ENCODE measurements at places on chromosomes 7 and 10.

DNA sequence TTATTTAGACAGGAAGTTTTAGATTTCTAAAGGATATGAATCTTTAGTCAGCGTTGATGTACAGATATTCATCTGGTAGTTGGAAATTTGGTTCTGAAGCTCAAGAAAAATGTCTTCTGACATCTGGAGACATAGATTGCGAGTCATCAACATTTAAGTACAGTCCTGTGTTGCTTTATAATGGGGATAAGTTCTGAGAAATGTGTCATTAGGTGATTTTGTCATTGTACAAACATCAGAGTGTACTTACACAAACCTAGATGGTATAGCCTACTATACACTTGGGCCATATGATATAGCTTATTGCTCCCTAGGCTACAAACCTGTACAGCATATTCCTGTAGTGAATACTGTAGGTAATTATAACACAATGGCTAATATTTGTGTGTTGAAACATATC is 49.6 kb upstream of the UBN2 start:
- no peaks in the 10 kb centered on the region for H3K4me1 ChIP-seq
- peaks cover 5% of the 10 kb centered on the region for H3K27me3 ChIP-seq
- H3K27ac ChIP-seq: no peak overlapping the region

GRCh38 chr7:107725138-107725740 is 18.7 kb upstream of the CBLL1 start:
- peak; percentile 27 for DNase-seq
- no peaks in the 10 kb centered on the region for H3K4me1 ChIP-seq
- H3K36me3 ChIP-seq: no peaks in the 10 kb centered on the region
- peaks cover 32% of the 10 kb centered on the region for H3K27me3 ChIP-seq
- H3K4me3 ChIP-seq: no peak overlapping the region
- no peak overlapping the region for H3K27ac ChIP-seq

- no peak for DNase-seq
- no peak overlapping the region for H3K27ac ChIP-seq
- no peak overlapping the region for H3K4me3 ChIP-seq
- peaks cover 5% of the 10 kb centered on the region for H3K36me3 ChIP-seq
- H3K4me1 ChIP-seq: peaks cover 19% of the 10 kb centered on the region
- H3K27me3 ChIP-seq: peaks cover 4% of the 10 kb centered on the region
These were observed 239.2 kb upstream of the GLI3 start for GRCh38 chr7:42476255-42476654.

GRCh38 chr7:64945503-64946175 is 42.6 kb downstream of the ZNF273 start:
- H3K4me3 ChIP-seq: no peak overlapping the region
- no peaks in the 10 kb centered on the region for H3K4me1 ChIP-seq
- H3K36me3 ChIP-seq: no peaks in the 10 kb centered on the region
- H3K27me3 ChIP-seq: peaks cover 60% of the 10 kb centered on the region

GRCh38 chr7:16881844-16882243 is at the start of gene AGR3:
Gene AGR3 (minus strand): TSS chr7:16881983. CDS start chr7:16878618, 3,365 bp downstream.
- peaks cover 11% of the 10 kb centered on the region for H3K27me3 ChIP-seq
- DNase-seq: no peak
- H3K36me3 ChIP-seq: no peaks in the 10 kb centered on the region

DNA sequence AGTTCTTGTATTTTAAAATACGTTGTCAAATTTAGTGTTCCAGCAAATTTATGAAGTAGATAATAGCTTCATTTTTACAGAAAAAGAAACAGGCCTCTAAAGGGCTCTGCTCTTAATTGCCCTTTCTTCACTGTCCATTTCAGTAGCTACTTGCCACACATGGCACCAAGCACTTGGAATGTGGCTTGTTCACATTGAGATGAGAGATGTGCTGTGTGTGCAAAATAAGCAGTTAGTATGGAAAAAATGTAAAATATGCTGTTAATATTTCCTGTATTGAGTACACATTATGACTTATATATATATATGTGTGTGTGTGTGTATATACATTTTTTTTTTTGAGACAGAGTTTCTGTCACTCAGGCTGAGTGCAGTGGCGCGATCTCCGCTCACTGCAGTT is 19.5 kb downstream of the RBM33 start:
- H3K27me3 ChIP-seq: no peaks in the 10 kb centered on the region
- no peak overlapping the region for H3K27ac ChIP-seq
- H3K36me3 ChIP-seq: peaks cover 62% of the 10 kb centered on the region
- no peak overlapping the region for H3K4me3 ChIP-seq

GRCh38 chr7:55265836-55266642 is 99.1 kb upstream of the LANCL2 start:
- no peak overlapping the region for H3K4me3 ChIP-seq
- peaks cover 12% of the 10 kb centered on the region for H3K27me3 ChIP-seq
- peaks cover 15% of the 10 kb centered on the region for H3K4me1 ChIP-seq
- DNase-seq: no peak
- H3K27ac ChIP-seq: no peak overlapping the region

- H3K4me1 ChIP-seq: peaks cover 5% of the 10 kb centered on the region
- H3K36me3 ChIP-seq: no peaks in the 10 kb centered on the region
- DNase-seq: no peak
- H3K27ac ChIP-seq: no peak overlapping the region
- H3K4me3 ChIP-seq: no peak overlapping the region
These were observed 139.4 kb downstream of the SKIDA1 start for GRCh38 chr10:21385996-21386585.

DNA sequence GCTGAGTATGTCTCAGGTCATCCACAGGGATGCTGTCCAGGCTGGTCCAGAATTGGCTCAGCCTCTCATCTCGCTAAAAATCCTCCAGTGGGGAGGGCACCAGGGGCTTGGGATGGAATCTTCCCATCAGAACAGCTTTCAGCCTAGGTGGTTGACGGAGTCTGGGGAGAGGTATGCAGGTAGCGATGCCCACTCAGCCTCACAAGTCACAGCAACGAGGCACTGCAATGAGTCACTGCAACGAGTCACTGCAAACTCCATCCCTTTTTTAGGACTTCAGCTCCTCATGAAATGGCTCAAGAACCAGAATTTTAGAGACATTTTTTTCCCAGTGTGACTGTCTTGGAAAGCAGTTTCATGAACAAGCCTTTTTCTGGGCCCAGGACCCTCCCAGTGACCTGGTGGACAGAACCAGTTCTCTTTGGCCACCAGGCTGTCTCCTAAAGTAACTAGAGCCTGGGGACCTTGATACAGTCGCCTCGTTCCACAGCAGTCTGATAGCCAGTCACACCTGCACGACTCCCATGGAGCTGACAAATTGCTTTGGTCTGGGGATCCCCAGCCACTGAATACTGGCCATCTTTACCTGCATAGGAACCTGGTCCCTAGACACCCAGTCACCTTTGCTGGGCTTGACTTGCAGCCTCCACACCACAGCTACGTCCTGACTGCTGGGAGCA is 41.3 kb upstream of the PPP2R2D start:
- no peak for DNase-seq
- no peak overlapping the region for H3K4me3 ChIP-seq
- H3K27me3 ChIP-seq: peaks cover 49% of the 10 kb centered on the region
- H3K27ac ChIP-seq: no peak overlapping the region
- H3K36me3 ChIP-seq: no peaks in the 10 kb centered on the region

GRCh38 chr7:18667466-18667865 is 171.9 kb downstream of the HDAC9 start:
- H3K4me1 ChIP-seq: peaks cover 15% of the 10 kb centered on the region
- H3K4me3 ChIP-seq: no peak overlapping the region
- H3K27me3 ChIP-seq: no peaks in the 10 kb centered on the region

GRCh38 chr10:99854860-99855259 is 72.4 kb downstream of the ABCC2 start:
- peak; percentile 16 for DNase-seq
- peaks cover 15% of the 10 kb centered on the region for H3K4me1 ChIP-seq
- peaks cover 4% of the 10 kb centered on the region for H3K27me3 ChIP-seq
- H3K36me3 ChIP-seq: no peaks in the 10 kb centered on the region
- H3K27ac ChIP-seq: no peak overlapping the region

- no peak for DNase-seq
- H3K27ac ChIP-seq: peak overlapping the region; percentile 26
- no peaks in the 10 kb centered on the region for H3K27me3 ChIP-seq
- no peaks in the 10 kb centered on the region for H3K4me1 ChIP-seq
- H3K4me3 ChIP-seq: no peak overlapping the region
- H3K36me3 ChIP-seq: peaks cover 85% of the 10 kb centered on the region
These were observed 10.0 kb upstream of the IFIT5 start for GRCh38 chr10:89404104-89405047.

DNA sequence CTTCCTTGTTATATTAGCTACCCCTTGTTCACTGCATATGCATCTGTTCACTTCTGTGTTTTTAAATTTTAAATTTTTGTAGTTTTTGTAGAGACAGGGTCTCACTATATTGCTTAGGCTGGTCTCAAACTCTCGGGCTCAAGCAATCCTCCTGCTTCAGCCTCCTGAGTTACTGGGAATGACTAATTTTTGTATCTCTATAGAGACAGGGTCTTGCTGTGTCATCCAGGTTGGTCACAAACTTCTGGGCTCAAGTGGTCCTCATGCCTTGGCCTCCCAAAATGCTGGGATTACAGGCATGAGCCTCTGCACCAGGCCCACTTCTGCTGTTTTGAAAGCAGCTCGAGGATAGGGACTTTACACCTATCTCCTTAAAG is 64.6 kb downstream of the PRTFDC1 start:
- no peak overlapping the region for H3K4me3 ChIP-seq
- H3K27me3 ChIP-seq: no peaks in the 10 kb centered on the region
- no peaks in the 10 kb centered on the region for H3K4me1 ChIP-seq
- H3K36me3 ChIP-seq: no peaks in the 10 kb centered on the region
- DNase-seq: no peak

DNA sequence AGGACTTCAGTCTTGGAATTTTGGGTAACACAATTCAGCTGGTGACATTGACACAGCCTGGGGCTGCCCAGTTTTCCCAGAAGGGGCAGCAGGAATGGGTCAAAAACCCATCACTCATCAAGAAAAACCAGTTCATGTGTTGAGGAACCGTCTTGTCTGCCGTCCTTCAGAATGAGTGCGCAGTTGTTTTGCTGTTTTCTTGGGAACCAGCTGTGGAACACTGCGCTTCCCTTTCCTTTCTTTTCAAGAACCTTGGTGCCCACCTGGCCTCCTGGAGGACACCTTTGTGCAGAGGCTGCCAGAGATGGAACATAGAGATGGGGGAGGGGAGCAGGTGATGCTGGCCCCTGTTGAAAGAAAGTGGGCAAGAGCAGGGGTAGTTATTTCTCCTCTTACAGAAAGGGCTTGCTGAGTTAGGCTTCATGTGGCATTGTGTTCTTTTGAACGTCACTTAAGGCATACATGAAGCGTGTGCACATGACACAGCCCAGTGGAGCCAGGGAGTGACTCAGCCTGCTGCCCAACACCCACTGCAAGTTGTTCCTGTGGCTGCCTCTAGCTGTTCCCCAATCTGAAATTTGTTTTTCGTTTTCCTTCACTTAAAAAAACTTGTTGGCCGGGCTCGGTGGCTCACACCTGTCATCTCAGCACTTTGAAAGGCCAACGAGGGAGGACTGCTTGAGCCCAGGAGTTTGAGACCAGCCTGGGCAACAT is 87.4 kb upstream of the TNS3 start:
- peaks cover 32% of the 10 kb centered on the region for H3K27me3 ChIP-seq
- no peaks in the 10 kb centered on the region for H3K36me3 ChIP-seq
- H3K4me1 ChIP-seq: peaks cover 20% of the 10 kb centered on the region
- no peak overlapping the region for H3K27ac ChIP-seq
- no peak overlapping the region for H3K4me3 ChIP-seq

DNA sequence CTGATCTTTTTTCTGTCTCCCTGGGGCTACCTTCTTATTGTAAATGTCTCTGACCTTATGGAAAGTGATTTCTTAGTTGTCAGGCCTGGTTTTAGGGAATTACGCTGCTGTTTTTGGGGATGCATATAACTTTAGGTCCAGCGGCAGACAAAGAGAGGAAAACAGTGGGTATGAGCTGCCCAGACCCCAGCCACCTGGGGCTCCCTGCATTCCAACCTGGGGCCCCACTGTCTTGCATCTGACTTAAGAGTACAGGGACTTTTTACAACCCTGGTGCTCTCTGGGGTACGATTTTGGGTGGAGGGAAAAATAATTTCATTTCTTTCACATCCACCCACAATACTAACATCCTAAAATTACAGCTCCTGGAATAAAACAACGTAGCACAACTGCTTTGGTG is 119.4 kb downstream of the PRPF18 start:
- peak overlapping the region; percentile 94 for H3K4me3 ChIP-seq
- DNase-seq: no peak
- H3K27ac ChIP-seq: peak overlapping the region; percentile 97

DNA sequence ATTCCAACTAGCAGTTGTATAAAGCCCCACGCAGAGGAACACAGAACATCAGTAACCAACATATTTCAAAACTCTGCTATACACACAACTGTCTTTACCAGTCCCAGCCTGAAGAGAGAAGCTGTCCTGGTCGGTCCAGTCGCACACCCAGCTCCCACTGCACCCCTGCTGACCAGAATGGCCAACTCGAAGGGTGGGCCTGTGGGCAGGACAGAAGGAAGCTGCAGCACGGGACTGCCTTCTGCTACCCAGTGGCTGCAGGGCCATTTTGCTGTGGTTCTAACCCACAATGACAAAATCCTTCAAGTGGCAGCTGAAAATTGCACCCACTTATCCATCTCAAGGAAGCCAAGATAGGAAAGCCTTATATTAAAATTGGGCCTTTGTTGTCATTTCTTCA is 48.2 kb downstream of the GSDME start:
- H3K4me3 ChIP-seq: no peak overlapping the region
- H3K4me1 ChIP-seq: peaks cover 27% of the 10 kb centered on the region
- no peak for DNase-seq
- H3K27me3 ChIP-seq: peaks cover 3% of the 10 kb centered on the region

DNA sequence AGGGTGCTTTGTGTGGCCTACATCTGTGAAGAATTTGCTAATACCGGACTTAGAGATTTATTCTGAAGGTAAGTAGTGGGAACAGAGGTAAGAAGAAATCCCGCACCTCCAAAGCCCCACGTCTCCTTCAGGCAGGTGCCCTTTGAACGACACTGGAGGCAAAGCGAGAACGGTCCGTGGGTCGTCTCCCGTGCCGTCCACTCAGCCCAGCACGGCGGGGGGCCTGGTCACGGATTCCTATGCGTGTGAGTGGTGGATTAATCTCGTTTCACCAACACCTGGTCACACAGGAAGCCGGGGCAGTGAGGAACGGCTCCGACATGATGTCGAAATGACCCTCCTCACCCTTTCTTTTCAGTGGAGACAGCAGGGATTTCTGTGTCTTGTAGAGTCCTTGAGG is 21.0 kb upstream of the ZFAND2A start:
- H3K27ac ChIP-seq: no peak overlapping the region
- H3K27me3 ChIP-seq: peaks cover 63% of the 10 kb centered on the region
- H3K4me1 ChIP-seq: peaks cover 24% of the 10 kb centered on the region
- H3K36me3 ChIP-seq: no peaks in the 10 kb centered on the region
- no peak overlapping the region for H3K4me3 ChIP-seq
